C1 segment of cervical spinal cord (tissue), 14 donors: ENCODE measurements at places on chromosomes 2 and 18.

GRCh38 chr2:51344886-51345285 is 313.0 kb upstream of the NRXN1 start:
- no peak for DNase-seq

DNA sequence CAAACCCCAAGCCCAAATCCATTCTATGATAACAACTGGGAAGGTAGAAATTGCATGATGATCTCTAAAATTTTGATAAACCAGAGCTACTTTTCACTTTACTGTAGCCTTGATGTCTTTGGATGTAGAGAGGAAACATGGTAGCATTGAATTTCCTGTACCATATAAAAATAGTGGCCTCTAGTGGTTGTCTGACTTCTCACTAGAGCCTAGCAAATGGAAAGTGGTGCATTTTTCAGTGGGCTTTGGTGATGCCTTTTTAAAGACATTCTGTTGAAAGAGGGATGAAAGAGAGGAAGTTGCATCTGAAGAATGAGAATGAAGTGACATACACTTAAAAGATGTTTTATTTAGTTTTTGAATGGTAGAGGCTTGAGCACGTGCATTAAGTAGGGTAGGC is 662.2 kb downstream of the XIRP2 start:
- no peak for DNase-seq

DNA sequence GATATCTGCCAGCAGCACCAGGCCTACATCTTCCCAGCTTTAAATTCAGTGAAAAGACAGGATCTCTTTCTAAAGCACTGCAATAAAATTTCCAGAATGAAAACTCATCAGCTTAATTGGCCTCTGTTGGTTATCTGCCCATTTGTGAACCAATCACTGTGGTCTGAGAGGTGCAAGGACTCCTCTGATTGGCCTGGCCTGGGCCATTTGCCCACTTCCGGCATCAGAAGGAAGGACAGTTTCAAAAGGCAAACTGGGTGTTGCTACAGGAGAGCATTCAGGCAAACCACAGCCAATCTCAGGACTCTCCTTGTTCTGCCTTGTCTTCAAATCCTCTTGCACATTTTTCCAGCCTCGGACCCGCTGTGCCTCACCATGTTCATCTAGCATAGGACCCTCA is 163.9 kb upstream of the CCDC150 start:
- DNase-seq: no peak

DNA sequence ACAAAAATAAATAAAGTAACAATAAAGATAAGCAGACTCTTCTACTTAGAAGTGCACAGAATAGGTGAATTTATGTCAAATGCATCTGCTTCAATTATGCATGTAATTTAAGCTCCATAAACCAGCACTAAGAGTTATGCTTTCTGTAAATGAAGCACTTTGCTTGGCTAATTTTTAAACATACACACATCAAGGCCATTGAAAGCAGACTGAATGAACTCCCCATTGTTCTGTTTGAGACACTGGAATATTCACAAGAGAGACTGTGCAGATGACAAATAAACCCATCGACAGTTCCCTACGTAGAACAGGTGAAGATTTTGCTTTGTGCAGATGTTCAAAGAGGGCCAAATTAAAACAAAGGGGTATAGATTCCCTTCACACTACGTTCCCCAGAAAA is 133.4 kb downstream of the PID1 start:
- DNase-seq: no peak

- DNase-seq: no peak
Observed at GRCh38 chr2:196718419-196719109, 79.0 kb downstream of the CCDC150 start.

DNA sequence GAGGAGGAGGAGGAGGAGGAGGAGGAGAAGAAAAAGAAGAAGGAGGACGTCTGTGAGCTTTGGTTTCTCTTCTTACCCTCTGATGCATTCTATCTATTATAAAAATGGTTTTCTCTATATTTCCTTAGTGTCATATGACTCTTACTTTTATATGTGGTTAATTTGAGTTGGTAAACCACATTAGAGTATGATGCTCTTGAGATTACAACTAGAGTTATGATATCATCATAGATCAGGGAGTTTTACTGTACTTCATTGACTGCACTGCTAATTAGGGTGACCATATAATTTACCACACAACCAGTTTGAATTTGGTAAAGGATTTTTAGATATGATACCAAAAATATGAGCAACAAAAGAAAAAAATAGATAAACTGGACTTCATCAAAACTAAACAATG is 166.4 kb downstream of the ZNF385B start:
- no peak for DNase-seq

DNA sequence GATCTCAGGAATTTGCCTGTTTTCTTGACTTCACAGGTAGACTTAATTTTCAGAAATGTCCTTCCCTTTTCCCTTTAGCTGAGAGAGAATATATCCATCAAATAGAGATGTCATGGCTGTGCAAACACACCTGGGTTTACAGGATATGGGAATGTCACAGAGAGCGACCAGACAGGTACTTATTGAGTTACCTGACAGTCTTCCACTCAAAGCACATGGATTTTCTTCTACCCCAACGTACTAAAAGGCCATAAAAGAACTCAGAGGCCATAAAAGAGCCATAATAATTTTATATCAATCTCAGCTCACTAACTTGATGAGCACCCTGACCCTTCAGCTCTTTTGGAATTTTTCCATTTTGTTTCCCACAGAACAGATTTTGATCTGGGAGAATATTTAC is 5.3 kb upstream of the DTNA start:
- no peak for DNase-seq

GRCh38 chr2:235300368-235301201 is 193.3 kb upstream of the AGAP1 start:
- DNase-seq: no peak

- no peak for DNase-seq
Observed at GRCh38 chr2:49241991-49242390, 87.7 kb upstream of the FSHR start.

- no peak for DNase-seq
Observed at GRCh38 chr2:219573166-219573565, 1.1 kb downstream of the INHA start.

- no peak for DNase-seq
Observed at GRCh38 chr18:63559567-63560491, 17.7 kb downstream of the SERPINB12 start.

DNA sequence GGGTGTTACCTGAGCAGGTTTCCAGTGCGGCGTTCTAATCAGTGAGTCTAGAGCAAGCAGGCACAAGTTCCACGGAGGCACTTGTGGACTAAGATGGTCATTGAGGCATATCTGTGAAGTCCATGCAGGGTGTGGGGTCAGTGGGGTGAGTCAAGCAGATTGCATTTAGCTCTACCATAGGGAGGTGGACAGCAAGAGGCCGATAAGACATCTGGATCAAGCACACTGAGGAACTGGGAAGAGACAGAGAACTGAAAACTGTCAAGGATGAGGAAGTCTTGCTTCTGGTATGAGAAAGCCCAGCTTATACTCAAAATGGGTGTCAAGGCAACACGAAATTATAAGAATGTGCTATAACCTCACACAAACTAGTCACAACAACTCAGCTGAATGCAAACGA is 61.2 kb upstream of the SLC39A10 start:
- no peak for DNase-seq

DNA sequence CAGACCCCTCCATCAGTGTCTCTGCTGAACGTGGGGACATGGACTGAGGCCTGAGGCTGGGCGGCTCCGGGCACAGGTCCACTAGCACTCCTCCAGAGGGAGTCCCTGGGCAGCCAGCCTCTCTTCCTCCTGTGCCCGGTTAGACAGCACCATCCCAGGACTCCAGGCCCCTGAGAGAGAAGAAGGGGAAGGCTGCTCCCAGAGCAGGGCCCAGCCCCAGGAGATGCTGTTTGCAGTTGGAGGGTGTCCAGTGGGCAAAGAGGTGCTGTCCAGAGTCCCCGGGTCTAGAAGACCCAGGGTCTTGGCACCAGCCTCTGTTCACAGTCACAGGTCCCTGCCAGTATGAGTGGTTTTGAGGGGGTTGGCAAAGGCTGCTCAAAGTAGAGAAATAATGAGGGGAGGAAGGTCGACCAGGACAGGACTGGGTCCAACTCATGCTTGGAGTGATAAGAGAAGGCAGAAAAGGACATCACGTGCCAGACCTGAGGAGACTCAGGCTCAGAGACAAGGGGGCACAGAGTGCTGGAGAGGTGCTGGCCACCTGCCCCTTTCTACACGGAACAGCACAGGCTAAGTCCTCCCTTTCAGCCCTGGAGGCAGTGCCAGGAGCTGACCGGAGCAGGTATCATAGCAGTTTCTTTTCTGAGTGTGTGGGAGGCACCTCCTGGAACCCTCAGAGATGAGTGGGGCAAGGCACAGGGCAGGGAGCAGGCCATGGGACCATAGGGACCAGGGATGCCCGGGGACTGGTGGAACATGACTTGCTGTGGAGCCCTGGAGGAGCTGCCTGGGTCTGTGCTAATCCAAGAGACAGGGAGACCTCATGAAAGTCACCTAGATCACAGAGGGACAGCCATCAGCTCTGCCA is 21.1 kb downstream of the CRACDL start:
- no peak for DNase-seq

- no peak for DNase-seq
Observed at GRCh38 chr2:96336104-96336775, 674 bp downstream of the NCAPH start.

DNA sequence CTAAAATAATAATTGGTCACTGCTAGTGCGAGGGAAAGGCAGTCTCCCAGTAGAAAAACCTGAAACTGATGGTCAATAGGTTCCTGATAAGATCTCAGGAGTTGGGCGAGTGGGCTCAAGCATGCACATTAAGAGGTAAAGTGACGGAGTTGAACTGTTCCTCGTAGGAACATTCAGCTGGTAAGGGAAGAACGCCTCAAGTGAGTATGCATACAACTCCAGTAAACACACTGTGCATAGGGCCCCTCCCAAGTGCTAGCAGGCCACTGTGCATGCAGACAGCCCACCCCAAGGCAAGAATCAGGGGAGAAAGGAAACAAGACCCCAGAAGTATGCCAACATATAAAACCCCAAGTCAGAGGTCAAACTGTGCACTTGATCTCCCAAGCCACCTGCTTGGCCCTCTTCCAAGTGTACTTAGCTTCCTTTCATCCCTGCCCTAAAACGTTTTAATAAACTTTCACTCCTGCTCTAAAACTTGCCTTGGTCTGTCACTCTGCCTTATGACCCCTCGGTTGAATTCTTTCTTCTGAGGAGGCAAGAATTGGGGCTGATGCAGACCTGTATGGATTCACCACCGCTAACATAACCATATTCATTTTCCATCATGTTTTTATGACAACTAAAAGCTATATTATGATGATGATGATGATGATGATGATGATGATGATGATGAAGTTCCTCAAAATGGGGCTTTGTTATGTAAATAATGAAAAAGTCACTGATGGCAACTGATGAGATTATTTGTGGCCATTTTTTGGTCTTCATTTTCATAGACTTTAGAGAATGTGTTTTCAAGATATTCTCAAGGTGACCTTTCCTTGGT is 118.0 kb upstream of the RAB27B start:
- DNase-seq: no peak
